ENCODE measurements at places on chromosomes 3 and 15.

DNA sequence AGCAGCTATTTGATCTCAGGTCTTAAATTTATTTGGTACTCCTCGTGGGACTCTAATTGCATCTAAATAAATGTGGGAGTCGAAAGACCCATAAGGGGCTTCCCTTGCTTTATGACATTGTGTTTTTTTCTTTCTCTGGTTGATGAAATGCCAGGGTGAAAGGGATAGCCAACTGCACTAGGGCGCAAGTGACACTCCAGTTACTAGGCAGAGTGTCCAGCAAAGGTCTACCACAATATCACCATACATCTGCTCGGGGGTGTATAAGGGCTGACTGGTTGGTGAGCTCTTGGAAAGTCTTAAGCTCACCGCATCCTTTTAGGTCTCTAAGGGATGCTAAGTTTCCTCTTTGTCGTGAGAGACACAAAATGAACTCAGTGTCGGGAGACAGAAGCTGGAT, 54.0 kb downstream of the PGBD4 start:
- no peak for DNase-seq

- no peak for DNase-seq
These were observed 304.8 kb downstream of the LPP start for GRCh38 chr3:188458756-188459155.

DNA sequence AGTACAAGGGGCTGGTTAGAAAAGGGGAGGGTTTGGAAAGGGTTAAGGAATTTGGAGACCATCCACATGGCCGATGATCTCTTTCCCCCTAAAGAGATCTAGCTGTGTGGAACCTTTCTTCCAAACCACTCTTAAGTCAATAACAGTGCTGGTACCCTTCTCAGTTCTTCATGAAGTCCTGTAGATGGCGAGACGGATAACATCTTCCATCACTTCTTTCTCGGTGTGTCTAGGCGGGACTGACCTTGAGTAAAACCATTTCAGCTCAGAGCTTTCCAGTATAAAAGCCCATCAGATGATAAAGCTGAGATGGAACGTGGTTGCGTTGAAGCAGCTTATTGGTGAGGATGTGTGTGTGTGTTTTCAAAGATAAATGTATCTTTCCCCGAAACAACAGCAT, 151.5 kb upstream of the BHLHE40 start:
- DNase-seq: no peak

DNA sequence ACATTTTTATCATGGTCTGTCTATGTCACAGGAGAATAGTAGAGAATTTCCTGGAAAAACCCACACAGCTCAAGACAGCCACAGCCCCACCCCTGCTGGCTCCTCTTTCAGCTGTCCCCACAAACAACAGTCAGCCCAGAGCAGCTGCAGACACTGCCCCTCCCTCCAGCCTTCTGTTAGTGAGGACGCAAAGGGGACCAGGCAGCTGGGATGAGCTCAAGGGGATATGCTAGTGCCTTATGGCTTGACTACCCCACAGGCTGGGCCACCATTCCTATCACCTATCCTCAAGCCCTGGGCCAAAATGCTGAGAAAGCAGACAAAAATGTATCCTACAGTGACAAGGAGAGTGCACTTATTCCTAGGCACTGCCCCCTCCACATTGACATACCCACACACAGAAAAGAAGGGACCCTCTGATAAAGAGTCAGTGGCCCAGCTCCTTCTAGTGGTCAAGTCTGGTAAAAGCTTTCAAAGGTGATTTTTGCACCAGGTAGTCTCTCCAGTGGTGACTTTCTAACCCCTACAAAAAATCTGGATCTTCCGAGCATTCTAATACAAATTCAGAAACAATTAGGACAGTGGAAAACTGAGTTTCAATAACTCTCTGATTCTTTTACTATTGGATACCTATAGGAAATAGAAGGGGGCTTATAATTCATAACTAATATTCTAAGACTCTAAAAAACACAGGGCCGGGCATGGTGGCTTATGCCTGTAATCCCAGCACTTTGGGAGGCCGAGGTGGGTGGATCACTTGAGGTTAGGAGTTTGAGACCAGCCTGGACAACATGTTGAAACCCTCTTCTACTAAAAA, 3.0 kb upstream of the MAP1A start:
- DNase-seq: no peak

- no peak for DNase-seq
These were observed 3.3 kb downstream of the STAB1 start for GRCh38 chr3:52498137-52499054.

GRCh38 chr3:29581311-29581710, 300.4 kb downstream of the RBMS3 start:
- DNase-seq: no peak

DNA sequence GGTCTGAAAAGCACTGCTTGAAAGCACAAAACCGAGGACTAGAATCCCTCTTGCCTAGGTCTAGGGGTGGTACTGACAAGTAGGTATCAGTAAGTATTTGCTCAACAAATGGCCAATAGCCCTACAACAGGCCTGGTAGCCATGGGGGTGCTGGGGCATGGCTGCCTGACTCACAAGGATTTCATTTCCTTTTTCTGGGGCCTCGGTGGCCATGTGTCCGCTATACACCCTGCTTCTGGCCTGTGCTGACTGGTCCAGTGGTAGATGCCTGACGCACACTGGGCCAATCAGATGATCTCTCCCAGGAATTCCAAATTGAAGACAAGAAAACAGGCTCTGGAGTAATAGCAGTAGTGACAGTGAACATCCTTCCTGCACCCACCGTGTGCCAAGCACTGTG, 29.4 kb downstream of the MELTF start:
- no peak for DNase-seq

- DNase-seq: no peak
These were observed 57.0 kb upstream of the GPR149 start for GRCh38 chr3:154486949-154487348.

- DNase-seq: no peak
These were observed 5.0 kb upstream of the HES1 start for GRCh38 chr3:194130807-194131589.

GRCh38 chr3:141388823-141389621, 20.7 kb downstream of the ZBTB38 start:
- no peak for DNase-seq

DNA sequence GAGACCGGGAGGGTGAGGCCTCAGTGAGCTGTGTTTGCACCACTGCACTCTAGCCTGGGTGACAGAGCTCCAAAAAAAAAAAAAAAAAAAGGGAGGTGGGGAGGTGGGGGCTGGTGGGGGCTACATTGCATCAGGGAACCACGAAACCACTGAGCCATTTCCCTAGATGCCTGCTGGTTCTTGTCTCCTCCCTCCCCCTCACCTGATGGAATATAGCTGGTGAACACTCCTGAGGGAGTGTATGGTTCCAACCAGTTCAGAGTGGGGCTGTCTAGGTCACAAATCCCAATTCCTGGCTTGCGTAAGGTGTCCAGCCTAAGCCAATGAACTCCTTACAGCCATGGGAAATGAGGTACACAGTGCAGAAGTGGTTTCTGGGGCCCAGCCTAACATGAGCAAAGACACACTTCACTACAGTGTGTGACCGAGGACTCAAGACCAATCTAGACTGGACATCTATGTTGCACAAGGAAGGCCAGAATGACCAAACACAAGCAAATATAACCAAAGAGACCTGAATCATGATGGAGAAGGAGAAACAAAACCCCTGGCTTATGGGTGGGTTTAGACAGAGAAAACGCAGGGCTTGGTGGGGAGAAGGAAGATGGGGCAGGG, 39.1 kb upstream of the OSBPL11 start:
- DNase-seq: no peak

- DNase-seq: peak; percentile 4
These were observed 11.4 kb downstream of the TIPARP start for GRCh38 chr3:156685752-156686151.

DNA sequence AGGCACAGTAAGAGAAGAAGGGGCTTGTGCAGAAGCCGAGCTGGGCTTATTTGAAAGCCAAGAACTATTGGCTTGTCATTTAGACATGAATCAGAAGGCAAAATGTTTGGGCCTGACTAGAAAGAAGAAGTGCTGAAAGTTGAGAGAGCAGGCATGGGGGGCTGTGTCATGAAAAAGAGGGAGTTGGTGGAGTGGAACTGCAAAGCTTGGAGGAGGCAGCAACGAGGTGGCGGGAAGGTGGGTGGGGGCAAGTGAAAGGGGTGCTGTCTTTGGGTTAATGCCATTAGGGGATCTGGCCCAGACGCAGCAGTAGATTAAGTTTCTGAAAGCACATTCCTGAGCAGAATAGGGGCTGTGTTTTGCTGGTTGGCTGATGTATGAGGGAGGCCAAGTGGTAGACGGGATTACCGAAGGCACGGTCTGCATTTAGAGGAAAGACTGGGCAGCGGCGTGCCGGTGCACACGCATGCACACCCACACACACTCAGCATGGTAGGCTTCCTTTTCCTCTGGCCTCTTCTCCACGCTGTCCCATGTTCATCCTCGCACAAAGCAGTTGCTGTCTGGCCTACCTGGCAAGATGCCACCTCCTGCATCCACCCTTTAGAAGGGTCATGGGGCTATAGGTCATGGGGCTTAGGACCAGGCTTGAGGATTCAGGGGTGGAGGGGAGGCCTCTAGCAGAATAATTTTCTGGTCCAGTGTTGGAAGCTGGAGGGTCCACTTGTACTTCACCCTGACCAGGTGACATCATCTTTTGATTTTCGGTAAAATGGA, 43.0 kb downstream of the BOC start:
- DNase-seq: no peak

- no peak for DNase-seq
These were observed 4.8 kb downstream of the SCG5 start for GRCh38 chr15:32646291-32646690.

GRCh38 chr3:141767066-141767465, 3.9 kb downstream of the GRK7 start:
- DNase-seq: no peak

- no peak for DNase-seq
These were observed 28.9 kb downstream of the IGSF10 start for GRCh38 chr3:151431940-151432339.

- DNase-seq: no peak
These were observed 156.3 kb upstream of the STRIT1 start for GRCh38 chr3:155449613-155450267.

GRCh38 chr15:92845126-92845508, 55.0 kb upstream of the CHD2 start:
- DNase-seq: no peak

GRCh38 chr3:110903771-110904519, 167.7 kb upstream of the NECTIN3 start:
- DNase-seq: no peak

- no peak for DNase-seq
These were observed 2.1 kb downstream of the LDHAL6B start for GRCh38 chr15:59208613-59209249.

All from NK-92 treated with Interleukin-12 subunit alpha and Interleukin-12 subunit beta, amount 100 ng/mL, for 24 hours (cell line).